ENCODE measurements at places on chromosomes 5 and 9.

- DNase-seq: no peak
Observed at GRCh38 chr9:135698767-135699166, 514 bp downstream of the SOHLH1 start.

GRCh38 chr5:117107859-117108258 lies 533.2 kb upstream of the SEMA6A start:
- DNase-seq: no peak

- no peak for DNase-seq
Observed at GRCh38 chr5:76499507-76500161, 96.5 kb downstream of the IQGAP2 start.

GRCh38 chr9:18976221-18976708 lies 56.7 kb downstream of the SAXO1 start:
- DNase-seq: no peak

DNA sequence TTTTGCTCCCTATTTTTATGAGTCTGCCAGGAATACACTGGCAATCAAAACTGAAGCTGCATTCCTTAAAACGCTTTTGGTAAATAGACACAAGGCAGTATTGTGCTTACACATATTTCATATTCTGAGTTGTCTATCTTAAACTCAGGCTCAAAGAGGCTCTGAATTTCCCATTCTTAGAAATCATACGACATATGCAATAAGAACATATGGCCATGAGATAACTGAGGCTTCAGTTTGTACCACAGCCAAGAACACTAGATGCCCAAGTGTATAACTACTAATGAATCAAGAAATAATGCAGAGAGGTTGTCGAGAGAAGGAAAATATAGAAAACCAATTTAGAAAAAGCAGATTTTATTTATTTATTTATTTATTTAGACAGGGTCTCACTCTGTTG lies 357.4 kb downstream of the NDUFS4 start:
- no peak for DNase-seq

- DNase-seq: no peak
Observed at GRCh38 chr9:4415281-4415680, 75.0 kb upstream of the SLC1A1 start.

- DNase-seq: no peak
Observed at GRCh38 chr5:100603141-100603540, 68.0 kb downstream of the FAM174A start.

DNA sequence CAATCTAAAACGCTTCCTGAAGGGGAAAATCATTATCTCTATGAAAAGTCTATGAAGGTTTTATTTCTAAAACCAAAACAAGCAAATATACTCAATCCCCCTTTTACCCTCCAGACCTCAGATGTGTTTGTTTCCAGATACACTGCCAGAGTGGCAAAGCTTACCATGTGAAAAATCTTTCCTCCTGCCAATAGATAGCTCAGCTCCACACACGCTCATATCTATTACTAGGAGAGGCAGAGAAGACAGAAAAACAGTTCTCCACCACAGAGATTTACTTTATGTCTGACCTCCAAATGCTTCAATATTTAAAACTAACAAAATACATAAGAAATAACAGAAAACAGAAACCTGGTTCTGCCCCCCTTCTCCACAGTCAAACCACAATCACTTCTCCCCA lies 7.0 kb downstream of the IRX2 start:
- no peak for DNase-seq

DNA sequence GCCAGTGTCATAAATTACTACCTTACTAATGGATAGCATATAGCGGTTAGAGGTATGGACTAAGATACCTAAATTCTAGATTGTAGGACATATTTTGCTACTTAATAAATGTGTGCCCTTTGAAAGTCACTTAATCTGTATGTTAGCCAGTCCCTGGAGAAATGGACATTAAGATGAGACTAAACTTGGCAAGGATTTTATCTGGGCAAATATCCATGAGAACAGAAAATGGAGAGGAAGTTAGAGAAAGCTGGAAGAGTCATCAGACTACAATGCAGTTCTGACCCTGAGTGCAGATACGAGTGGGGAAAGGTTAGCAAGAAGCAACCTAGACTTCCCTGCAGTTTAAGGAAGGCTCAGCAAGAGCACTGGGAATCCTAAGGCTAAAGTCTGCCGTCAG lies 33.0 kb downstream of the TBCA start:
- DNase-seq: no peak

GRCh38 chr9:106596984-106597383 lies 266.0 kb upstream of the ZNF462 start:
- DNase-seq: no peak

- DNase-seq: no peak
Observed at GRCh38 chr5:73387601-73388305, 60.8 kb downstream of the FOXD1 start.

GRCh38 chr9:80648336-80648735 lies 1041.0 kb downstream of the TLE1 start:
- DNase-seq: no peak

Data from stimulated activated CD8-positive, alpha-beta memory T cell treated with anti-CD3 and anti-CD28 coated beads, Interleukin-4, amount 100 ng/mL, for 48 hours (primary cell).